ENCODE measurements at places on chromosomes 6 and 20.

- DNase-seq = no peak
Observed at GRCh38 chr6:22690446-22690845, 121.1 kb downstream of the HDGFL1 start.

- no peak for DNase-seq
Observed at GRCh38 chr20:33516882-33517281, 27.0 kb downstream of the CBFA2T2 start.

- no peak for DNase-seq
Observed at GRCh38 chr20:25369529-25369928, 21.1 kb downstream of the ABHD12 start.

GRCh38 chr20:366041-366718 is 14.4 kb upstream of the TRIB3 start:
- DNase-seq = no peak

DNA sequence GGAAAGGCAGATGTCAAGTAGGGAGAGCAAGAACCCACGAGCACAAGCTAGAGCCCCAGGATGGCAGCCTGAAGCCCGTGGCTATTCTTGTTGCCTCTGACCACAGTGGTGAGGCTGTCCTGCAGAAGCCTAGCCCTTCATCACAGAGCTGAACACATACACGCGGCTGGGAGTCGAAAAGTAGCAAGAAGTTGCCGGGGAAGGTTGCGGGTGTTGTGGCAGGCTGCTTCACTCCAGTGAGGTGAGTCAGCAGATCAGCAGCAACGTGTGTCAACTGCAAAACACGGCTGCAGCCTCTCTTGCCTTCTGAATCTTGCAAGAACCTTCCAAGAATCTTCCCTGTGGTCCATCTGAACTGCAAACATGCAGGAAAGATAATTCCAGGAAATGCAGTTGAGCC is 10.6 kb upstream of the STX16 start:
- no peak for DNase-seq

DNA sequence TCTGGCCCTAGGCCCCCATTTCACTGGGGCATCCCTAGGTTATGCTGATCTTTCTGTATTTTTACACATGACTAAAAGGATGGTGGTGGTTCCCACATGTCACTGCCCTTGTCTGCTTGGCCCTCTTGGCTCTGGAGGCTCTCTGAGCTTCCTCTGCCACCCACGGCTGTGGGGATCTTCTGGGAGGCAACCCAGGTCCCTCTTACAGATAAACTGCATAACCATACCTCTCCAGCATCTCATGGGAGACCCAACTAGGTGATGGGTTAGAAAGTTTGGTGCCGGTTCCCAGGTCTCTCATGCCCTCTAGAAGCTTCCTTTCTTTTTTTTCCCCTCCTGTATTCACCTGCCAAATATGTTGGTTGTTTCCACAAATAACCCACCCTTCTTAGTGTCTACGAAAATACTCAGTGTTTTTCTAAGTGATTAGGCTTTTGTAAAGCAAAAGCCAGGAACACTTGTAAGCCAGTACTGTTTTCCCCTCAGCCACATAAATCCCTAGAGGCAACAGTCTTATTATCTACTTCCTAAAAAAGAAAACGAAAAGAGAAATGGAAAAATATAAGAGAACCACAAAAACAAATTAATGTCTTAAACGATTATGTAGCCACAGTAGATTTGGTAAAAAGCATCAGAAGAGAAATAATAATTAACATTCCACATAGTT is 71.7 kb upstream of the SMLR1 start:
- no peak for DNase-seq

- no peak for DNase-seq
Observed at GRCh38 chr20:49561256-49561655, 6.7 kb downstream of the PTGIS start.

GRCh38 chr20:15506311-15506710 is 1066.9 kb downstream of the KIF16B start:
- no peak for DNase-seq

DNA sequence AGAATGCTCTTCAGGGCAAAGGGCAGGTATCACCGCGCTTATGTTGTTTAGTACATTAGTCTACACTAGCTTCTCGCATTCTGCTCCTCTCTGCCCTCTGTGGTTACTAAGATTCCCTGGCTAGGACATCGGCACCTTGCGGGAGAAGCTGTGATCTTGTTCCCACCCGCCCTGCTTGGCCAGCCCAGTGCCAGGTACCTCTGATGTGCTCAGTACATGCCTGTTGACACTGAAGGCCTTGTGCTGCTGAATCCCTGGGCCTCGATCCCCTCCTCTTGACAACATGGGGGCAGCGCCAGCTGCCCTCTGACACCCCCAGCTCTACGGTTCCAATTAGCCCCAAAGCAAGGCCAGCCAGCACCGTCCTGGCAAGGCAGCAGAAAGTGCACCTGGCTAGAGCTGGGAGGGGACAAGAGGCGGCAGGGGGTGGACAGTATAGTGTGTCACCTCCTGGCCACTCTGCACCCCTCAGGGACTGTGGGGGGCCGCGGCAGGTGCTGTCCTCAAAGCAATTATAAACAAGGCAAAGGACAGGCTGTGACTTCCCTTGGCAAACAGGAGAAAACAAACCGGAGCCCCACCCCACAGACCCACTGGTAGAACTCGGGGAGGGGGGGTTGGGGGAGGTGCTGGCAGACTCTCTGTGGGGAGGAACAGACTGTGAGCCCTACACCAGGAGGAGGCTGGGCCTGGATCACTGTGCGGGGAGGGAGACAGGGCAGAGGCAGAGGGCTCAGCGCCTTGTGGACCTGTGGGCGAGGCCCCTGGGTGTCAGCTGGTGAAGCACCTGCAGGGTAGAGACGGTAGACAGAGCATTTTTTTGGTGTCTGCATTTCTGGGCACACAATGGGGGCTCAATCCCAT is 7.1 kb downstream of the TFEB start:
- DNase-seq = no peak

- no peak for DNase-seq
Observed at GRCh38 chr20:59866338-59866737, 67.1 kb downstream of the SYCP2 start.
